ENCODE measurements at places on chromosomes 7 and 10.

DNA sequence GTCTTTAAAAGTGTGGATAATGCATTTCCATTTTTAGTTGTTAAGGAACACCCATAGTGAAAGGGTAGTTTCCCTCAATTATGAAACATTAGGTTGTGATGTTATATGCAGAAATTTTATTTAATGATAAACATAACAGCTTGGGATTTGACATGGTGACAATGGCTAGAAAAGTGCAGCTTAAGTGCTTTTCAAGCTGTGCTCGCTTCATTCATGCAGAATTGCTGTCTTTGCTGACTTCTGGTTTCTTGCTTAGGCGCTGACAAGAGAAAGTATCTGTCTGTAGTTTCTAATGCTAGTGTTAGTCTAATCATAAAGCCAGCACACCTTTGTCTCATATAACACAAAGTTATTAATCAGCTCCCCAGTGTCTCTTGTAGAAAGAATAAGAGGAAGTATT is 170.0 kb downstream of the ARL5B start:
- DNase-seq: no peak

- no peak for DNase-seq
These were observed 543.0 kb upstream of the FZD8 start for GRCh38 chr10:36185097-36185496.

DNA sequence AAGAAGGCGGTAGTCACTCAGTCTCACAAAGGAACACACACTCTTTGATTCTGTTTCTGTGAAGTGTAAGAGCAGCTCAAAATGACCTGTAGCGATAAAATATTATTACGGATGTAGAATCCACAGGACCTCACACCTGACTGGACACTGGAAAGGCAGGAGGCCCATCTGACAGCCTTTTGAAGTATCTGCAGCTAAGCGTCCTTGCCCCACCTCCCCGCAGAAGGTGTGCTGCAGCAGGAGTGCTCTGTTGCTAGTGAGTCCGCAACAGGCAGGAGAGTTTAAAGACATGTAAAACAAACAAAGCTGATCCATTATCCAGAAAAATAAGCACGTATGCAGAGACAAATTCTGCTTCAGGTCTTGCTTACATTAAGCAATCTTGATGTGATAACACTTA is 355.5 kb downstream of the GPR158 start:
- DNase-seq: no peak

- no peak for DNase-seq
These were observed 10.3 kb downstream of the FAM3C start for GRCh38 chr7:121385800-121386179.

DNA sequence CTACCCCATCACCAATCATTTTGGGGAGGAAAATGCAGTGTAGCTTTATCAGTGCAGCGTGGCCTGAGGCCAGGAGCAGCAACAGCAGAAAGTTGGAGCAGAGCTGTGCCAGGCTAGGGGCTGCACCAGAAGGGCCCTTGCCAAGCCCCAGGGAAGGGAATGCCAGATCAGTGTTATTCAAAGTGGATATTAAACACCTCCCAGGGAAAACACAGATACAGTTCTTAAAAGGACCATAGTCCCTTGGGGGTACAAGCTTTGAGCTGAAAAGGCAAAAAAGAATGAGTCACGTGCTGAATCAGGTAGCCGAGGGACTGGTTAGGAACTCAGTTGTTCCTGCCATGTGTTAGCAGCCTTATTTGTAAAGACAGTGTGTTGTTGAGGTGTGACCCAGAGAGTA is 54.0 kb downstream of the GSDME start:
- no peak for DNase-seq

- DNase-seq: no peak
These were observed 7.7 kb upstream of the COMTD1 start for GRCh38 chr10:75243426-75243825.

DNA sequence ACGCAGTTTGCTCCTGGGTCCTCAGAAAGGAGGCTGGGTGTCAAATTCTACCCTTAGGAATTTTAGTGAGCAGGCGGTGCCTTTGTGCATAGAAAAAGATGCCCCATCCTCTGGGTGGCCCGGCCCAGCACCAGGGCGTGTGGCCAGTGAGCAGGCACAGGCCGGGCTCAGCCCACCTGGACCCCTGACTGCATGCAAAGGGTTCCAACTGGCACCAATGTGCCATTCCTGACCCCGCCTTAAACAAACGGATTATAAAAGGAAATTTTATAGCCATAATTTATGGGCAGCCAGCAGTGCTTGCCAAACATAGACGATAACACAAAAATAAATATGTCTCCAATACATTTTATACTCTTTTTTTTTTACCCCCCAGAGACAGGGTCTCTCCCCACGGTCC is 40.1 kb upstream of the GNA12 start:
- DNase-seq: no peak

GRCh38 chr7:48938539-48939295 is 14.4 kb downstream of the CDC14C start:
- no peak for DNase-seq

- DNase-seq: no peak
These were observed 1.2 kb downstream of the NUP205 start for GRCh38 chr7:135558881-135559280.

DNA sequence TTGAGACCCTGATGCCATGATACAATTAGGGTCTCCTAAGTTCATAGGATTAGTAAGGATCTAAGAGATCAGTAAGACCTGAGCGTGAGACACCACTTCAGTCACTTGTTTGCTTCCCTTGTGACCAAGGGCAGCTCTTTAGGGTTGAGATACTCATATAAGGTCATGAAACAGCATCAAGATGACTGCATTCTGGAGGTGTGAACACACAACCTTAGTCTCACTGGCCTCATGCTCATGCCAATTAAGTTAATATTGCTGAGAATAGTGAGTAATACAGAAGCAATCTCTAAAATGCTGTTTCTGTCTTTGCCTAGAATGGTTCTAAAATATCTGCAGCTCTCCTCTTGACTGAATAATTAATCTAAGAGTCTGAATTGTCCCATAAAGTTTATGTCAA is 39.6 kb upstream of the KLHL7 start:
- DNase-seq: no peak

DNA sequence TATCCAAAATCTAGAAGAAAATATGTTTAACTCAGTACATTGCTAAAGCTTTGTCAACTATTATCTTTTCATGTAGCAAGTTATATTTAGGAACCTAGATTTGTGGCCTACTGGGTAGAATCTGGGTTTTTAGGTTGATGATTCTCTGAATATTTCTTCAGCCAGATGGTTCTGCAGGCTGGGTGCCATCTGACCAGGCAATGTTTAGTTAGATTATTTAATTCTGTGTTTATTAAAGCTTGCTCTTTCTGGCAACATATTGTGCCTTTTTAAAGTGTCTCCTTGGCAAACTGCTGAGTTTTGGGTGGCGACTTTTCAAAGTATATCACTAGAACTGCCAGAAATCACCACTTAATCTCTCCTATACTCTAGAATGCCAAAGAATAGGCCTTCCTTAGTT is 114.1 kb downstream of the LHFPL3 start:
- no peak for DNase-seq

DNA sequence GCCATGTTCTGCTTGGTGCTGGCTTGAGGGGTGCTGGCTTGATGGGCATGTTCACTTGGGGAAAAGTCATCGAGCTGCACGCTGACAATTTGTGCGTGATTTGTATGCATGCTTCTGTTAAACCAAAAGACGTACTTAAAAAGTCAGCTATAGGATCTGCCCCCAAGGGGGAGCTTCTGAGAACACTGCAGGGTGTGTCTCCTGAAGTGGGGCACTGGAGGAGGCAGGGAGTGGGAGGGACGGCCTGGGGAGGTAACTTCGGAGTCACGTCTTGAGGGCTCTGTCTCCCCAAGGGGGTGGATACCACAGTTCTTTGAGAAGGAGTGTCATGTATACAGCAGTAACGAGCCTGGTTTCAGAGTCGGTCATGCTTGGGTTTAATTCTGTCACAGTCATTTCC is 406.5 kb downstream of the PLXNA4 start:
- DNase-seq: no peak

- DNase-seq: no peak
These were observed 92.6 kb downstream of the MLLT10 start for GRCh38 chr10:21626457-21627161.

GRCh38 chr10:69331161-69331560 is 52.9 kb downstream of the HK1 start:
- no peak for DNase-seq

DNA sequence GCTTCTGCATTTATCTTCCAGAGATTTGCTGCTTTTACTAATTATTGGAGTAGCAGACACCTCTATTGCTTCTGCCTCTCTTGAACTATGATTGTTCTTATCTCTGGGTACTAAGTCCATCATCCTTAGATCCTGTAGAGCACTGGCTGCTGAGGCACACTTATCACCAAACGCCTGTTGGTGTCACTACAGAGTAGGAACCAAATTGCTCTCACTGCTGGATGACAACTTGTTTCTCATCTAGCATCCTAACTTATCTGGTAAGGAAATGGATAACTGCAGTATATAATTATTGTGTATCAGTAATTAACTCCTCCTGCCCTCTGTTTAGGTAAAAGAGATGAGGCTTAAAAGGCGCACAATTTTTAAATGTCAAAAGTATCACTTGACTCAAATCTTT is 1059.4 kb downstream of the NRG3 start:
- no peak for DNase-seq

GRCh38 chr10:133128126-133129070 is 31.6 kb upstream of the KNDC1 start:
- DNase-seq: no peak

- DNase-seq: no peak
These were observed 18.8 kb upstream of the MET start for GRCh38 chr7:116653204-116653603.

DNA sequence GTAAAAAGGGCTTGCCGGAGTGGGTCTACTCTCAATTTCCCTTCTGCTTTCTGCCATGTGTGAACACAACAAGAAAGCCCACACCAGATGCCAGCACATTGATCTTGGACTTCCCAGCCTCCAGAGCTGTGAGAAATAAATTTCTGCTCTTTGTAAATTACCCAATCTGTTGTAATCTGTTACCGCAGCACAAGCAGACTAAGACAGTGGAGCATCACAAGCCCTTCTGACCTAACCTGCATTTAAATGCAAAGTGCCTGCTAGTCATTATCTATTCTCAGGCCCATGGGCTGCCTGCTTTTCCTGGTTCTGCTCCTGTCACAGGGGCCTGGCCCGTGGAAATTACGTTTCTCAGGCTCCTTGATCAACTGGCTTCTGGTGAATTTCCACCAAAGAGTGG is 199.3 kb upstream of the AUTS2 start:
- no peak for DNase-seq

GRCh38 chr7:33873518-33873917 is 31.8 kb upstream of the BMPER start:
- no peak for DNase-seq

DNA sequence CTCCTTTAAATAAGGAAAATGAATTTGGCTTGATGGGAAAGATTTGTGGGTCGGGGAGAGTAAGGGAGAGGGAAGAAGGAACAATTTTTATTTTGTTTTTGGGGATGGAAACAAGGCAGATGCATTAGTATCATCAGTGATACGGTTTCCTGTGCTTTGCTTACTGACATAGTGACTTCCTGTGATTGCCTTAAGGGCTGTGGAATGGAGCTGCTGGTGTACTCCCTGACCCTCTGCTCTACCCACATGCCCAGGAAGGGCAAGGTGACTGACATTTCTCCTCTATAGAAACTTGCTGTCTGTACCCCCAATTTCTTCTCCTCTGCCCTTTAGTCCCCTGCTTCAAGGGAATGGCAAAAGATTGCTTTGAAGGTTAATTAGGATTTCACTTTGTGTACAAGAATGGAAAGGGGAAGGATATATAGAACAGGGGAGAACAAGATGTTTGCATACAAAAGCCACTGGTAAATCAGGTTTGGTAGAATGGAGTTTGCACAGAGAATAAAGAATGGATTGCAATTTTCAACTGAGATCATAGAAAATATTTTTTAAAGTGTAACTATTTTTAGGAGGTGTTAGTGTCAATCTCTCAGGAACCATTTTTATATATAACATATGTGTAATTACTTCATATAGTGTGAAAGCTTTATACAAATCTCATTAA is 129.0 kb upstream of the AGR3 start:
- DNase-seq: no peak

GRCh38 chr7:119037941-119038340 is 813.4 kb downstream of the ANKRD7 start:
- no peak for DNase-seq

GRCh38 chr7:127782654-127783559 is 130.9 kb downstream of the SND1 start:
- DNase-seq: no peak

DNA sequence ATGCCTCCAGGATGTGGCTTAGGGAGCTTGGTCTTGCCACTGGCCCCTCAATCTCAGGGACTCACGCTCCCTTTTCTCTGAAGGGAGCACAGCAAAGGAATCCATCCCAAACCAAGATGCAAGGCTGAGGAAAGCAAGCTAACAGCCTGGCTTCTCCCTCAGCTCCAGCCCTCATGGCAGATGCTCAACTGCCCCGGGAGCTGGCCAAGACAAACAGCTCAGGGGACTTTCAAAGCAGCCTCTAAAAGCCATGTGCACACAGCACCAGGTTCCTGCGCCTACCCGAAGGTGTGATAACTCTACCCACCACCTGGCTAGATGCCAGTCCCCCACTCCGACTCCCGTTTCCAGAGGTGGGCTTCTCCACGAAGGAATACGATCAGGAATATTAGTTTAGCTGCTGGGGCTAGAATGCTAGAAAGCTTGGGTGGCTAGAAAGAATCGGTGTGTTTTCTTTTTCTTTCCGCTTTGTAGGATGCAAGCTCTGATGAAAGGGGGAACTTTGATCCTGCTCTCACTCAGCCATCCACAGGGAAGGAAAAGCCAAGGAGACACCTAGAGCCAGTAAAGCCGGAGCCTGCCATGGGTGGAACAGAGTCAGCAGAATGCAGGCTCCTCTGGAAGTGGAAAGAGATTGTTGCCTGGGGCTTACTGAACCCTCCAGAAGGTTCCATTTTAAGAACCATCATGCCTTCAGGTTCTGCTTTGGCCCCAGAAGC is 89.0 kb upstream of the FGFR2 start:
- no peak for DNase-seq

- DNase-seq: no peak
These were observed 1.5 kb upstream of the TACR2 start for GRCh38 chr10:69418052-69418752.
